DMS79 treated with DMSO at 0.1 percent for 48 hours (cell line): ENCODE measurements at places on chromosomes 4 and X.

DNA sequence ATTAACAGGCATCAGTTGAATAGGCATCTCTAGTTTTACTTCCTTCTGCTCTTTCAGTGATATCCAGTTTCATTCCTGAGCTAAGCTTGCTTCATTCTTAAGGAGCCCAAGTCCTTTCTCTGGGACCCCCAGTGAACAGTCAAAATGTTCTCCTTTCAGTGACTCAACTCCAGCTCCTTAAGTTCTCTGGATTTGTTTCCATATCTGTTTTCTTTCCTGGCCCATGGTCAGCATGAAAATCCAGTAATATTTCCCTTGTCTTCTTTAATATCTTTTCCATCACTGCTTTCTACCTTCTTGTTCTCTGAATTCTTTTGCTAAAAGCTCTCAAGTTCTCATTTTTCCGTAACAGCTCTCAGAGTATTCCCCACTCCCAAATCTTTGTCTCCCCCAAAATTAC lies 25.5 kb downstream of the ADGRL3 start:
- DNase-seq = no peak

- no peak for DNase-seq
Measured at GRCh38 chr4:16161851-16162408, 64.3 kb downstream of the TAPT1 start.

DNA sequence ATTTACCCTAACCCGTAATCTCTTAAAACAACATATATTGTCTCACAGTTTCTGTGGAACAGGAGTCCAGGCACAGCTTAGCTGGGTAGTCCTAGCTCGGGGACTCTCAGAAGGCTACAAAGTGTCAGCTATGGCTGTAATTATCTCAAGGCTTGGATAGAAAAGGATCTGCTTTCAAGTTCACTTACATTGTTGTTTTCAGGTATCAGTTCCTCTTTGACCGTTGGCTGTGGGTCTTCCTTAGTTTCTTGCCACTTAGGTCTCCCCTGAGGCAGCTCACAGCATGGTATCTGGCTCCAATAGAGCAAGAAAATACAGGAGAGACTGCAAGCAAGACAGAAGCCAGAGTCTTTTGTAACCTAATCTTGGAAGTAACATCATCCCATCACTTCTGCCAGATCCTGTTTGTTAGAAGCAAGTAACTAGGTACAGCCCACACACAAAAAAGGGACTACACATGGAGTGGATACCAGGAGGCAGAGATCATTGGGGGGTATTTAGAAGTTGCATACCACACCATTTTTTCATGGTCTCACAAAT lies 137.0 kb downstream of the MAGEB5 start:
- DNase-seq = no peak

GRCh38 chr4:57103051-57103450 lies 7.1 kb downstream of the IGFBP7 start:
- no peak for DNase-seq

GRCh38 chr4:70356185-70356584 lies 4.4 kb upstream of the SMR3A start:
- DNase-seq = no peak

- DNase-seq = no peak
Measured at GRCh38 chrX:37302569-37302968, 46.6 kb upstream of the PRRG1 start.

DNA sequence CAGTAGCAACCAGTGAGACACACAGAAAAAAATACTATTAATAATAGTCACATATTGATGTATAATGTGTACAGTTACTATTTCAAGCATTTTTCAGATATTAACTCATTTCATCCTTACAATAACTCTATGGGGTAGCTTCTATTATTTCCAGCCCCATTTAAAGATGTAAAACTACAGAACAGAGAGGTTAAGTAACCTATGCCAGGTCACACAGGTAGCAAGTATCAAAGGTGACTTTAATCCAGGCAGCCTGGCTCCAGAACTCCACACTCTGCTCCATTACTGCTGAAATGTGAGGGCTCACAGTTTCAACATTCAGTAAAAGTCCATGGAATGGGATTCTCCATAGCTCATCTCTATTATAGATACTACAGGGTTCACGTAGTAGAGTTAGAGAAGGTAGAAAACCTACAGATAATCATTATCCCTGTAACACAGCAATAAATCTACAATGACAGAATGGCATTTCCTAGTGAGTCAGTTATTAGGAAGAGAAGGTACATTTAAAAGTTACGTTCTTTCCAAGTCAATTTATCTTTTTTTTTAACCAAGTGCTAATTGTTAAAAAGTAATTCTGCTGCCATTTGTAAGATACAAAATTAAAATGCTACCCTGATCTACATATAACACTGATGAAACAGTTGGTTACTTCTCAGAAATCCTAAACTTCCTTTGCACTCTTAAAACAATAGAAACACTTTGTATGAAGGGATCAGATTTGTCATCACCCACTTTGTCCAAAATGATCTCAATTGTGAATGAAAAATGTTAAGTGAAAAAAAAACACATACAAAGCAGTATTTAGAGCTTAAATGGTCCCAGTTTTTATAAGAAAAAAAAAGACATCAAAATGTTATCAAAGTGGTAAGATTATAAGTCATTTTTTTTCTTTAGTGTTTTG lies 18.7 kb downstream of the RELL1 start:
- DNase-seq = no peak
